ENCODE measurements at places on chromosomes 6 and 20. TPM values are rescaled to one million over a fixed set of nuclear protein-coding genes. Genes with fewer than 3 reads are reported as not detected.

DNA sequence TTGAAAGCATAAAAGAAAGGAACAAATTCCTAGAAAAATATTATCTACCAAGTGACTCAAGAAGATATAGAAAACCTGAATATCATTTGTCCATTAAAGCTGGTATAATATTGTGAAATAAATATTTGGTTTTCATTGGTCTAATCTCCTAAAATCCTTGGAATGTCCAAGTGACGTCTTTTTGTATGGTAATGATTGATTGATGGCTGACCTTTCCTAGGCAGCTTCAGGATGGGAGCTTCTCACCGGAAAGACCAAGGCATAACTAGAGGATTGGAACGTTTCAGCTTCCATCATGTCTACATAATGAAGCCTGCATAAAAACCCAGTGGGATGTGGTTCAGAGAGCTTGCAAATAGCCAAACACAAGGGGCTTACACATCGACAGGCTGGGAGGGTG is 57.6 kb upstream of the MAN1A1 start:
- DNase-seq, result no peak

THBS2 gene
- 33.5 TPM for total RNA-seq

IMPG1 gene
- total RNA-seq, result not detected

DNA sequence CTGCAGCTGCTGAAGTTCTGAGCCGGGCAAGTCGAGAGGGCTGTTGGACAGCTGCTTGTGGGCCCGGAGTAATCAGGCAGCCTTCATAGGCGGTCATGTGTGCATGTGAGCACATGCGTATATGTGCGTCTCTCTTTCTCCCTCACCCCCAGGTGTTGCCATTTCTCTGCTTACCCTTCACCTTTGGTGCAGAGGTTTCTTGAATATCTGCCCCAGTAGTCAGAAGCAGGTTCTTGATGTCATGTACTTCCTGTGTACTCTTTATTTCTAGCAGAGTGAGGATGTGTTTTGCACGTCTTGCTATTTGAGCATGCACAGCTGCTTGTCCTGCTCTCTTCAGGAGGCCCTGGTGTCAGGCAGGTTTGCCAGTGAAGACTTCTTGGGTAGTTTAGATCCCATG is 21.2 kb upstream of the MAPK13 start:
- DNase-seq, result no peak

DNA sequence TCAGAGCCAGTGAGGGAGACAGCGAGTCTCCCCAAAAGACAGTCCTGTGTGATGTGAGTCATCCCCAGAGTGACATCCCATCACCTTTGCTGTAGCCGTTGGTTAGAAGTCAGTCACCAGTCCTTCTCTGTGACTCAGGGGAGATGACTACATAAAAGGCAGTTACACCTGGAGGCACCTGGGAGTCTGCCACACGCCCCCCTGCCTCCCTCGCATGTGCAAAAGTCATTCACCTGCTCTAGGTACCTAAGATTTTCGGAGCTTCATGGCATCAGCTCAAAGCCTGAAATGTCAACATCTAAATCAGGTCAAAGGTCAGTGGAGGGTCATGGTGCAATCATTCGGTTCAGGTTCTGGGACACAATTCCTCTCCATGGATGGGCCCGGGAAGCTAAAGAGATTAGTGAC is 50.3 kb downstream of the PRR18 start:
- DNase-seq, result no peak

DDO gene
- not detected for total RNA-seq

- no peak for DNase-seq
Measured at GRCh38 chr20:35564905-35565304, 23.0 kb downstream of the ERGIC3 start.

DNA sequence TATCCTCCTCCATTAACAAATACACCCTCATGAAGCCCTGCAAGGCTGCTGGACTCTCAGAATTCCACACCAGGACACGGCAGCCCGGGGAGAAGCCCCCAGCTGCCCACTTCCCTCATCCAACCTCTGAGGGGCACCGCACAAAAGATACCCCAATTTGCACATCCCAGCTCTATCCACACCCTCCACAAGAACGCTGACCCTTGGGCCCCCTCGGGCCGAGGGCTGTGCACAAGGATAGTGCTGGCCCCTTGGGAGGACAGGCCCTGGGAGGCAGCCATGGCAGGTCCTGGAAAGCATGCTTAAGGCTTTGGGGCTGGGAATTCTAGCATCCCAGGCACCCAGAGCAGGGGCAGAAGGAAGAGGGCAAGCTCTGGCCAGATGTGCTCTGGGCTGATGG is 112.8 kb upstream of the PRND start:
- DNase-seq, result no peak

DNA sequence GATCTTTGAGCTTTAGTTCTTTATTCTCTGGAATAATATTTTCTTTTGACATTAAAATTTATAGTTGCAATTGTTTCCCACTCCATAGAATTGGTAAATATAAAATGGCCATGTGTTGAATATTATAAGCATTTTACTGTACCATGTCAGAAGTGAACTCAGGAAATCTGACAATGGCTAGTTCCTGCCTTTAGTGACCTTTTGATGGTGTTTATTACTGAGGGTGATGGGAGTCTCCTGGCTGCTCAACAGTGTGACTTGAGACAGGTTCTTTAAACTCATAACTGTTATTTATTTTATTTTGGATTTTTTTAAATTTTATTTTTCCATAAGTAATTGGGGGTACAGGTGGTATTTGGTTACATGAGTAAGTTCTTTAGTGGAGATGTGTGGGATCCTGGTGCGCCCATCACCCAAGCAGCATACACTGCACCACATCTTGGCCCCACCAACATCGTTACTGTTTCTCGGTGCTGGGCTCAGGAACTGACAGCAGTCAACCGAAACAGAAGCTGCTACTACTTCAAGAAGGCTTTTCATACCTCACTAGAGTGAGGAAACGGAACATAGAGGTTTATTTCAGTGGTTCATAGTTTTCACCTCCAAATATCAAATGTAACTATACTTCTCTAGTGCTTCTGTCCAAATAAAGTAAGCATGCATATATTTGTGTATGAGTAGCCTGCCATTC is 90.4 kb downstream of the PLEKHG1 start:
- DNase-seq, result no peak

- no peak for DNase-seq
Measured at GRCh38 chr6:16873698-16874097, 112.4 kb upstream of the ATXN1 start.

DNA sequence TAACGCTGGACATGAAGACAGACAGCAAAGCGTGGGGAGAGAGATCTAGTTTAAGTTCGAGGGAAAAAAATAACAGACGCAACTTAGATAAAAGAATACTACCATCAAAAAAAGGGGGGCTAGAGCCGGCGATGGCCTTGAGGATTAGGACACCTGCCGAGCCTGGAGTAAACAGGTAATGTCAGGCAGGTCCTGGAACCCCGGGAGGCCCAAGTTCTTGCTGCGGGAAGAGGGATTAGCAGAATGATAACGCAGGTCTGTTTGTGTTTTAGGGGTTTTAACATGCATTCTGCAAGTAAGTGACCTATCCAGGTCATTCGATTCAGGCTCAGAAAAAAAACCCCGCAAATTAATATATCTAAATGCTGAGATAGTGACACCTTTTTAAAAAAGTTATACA is 754 bp upstream of the TMEM170B start:
- DNase-seq, result peak; percentile 44

- no peak for DNase-seq
Measured at GRCh38 chr20:41782730-41783406, 164.7 kb upstream of the CHD6 start.

DNA sequence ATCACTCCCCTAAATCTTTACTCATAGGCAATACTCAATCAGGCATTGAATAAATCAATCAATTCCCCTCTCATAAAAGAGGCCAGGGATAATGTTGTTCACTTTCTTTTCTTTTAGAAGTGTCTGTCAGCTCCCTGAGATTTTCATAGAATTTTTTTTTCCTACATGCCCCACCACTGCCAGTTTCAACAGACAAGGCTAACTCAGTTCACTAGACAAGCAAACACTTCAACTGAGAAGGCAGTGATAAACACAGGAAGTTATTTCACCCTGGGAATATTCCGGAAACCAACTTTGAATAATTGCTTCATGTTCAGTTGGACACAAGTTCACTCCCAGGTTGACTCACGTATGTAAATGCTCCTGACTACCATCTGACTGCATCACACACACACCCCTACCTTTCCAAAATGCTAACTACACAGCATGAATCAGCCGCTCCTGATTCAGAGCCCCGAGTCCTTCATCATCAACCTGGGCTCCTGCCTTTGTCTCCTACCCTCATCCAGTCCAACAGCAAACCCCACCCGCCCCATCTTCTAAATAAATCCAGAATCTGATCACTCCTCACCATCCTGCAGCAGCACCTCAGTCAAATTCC is 143.9 kb downstream of the BCAS1 start:
- DNase-seq, result no peak

SMOC2 gene
- 3.9 TPM for total RNA-seq

GRCh38 chr20:51587145-51587544 is 44.6 kb upstream of the NFATC2 start:
- DNase-seq, result no peak

PPP1R3G gene
- total RNA-seq, result 0.48 TPM

TMEM63B gene
- total RNA-seq, result 74.0 TPM

RNF182 gene
- total RNA-seq, result 4.4 TPM

GRCh38 chr6:143478479-143479062 is 28.0 kb downstream of the PEX3 start:
- DNase-seq, result no peak

DNA sequence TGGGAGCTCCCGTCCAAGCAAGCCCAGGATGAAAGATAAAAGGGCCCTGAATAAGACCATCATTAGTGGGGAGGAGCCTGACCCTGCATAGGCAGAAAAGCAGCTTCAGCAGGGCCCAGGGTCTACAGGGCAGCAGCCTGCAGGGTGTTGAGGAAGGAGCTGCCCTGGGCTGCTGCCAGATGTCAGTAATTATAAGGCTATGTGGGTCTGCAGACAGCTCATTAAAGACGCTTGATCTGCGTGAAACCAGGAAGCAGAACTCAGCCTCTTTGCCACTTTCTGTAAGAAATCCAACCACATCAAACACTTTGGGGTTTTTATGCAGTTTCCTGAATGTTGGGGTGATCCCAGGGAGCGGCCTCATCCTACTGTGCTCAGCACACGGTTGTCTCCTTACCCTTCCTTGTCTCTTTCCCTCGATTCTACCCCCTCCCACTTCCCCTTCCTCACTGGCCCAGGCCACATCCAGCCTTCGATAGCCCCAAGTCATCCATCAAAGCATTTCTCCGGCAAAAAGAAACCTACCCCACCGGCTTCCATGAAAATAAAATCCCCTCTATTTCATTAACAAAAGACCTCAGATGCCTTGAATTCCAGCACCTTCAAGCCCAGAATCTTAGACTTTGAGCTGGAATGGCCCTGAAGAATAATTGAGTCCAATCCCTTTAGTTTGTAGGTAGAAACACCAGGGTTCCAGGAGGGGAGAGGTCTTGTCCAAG is 1.0 kb upstream of the TGM6 start:
- peak; percentile 20 for DNase-seq
